CD4-positive, alpha-beta T cell treated with Interleukin-17A for 4 hours (primary cell): ENCODE measurements at places on chromosomes 11 and 22.
A peak's percentile ranks its signal among the peaks of the same experiment; 100 is the strongest.

DNA sequence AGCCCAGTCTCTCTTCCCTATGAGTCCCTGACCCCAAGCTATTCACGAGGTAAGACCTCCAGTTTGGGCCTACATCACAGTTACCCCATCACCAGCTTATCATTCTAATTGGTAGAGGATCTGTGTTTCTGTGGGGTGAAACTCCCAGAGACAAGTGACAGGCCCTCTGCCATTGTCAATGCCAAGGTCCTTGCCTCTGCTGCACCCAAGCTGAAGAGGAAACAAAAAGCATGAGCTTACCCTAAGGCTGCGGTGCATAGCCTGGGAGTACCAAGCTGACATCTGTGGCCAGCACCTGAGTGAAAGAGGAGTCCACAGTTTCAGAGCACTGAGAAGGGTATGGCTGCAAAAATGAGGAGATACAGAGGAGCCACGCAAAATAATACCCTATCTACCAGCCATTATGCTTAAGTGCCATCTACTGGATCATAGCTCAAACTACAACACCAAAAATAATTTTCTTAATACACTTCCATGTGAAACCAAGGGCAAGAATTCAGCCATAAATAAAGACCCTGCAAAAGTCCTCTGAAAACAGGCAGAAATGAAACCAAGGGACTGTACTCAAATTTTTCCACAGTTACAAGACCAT lies 62.3 kb upstream of the ANO5 start:
- no peak for DNase-seq

DNA sequence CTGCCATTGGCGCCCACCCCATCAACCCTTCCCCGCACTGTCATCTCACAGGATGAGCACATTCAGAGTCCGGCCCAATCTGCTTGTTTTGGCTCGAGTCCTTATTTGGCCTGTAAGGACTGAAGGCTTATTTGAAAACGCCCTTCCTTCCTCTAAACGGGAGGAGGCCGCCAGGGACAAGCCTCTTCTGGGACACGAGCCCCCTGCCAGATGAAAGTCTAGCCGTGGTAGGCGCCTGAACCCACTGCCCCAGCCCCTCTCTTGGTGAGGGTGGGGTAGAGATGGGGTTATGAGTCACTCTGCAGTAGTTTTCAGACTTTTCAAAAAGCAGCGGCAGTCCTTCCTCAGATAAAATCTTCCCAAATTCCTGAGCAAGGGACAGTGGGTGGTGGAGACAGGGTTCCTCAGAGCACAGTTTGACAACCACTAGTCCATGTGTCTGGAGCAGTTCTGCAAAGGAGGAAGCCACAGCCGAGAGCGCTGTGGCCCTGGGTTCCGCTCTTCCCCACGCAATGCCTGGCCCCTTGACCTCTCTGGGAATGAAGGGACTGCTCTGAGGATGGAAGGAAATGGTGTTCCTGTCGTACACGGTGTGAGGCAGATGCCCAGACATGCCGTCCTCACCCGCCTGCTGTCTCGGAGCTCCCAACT lies 57.0 kb downstream of the MYH9 start:
- DNase-seq, result peak; percentile 56

GRCh38 chr11:84292006-84292405 lies 1005.8 kb upstream of the CCDC90B start:
- DNase-seq, result no peak

GRCh38 chr11:15059132-15059915 lies 14.1 kb upstream of the CALCB start:
- no peak for DNase-seq

DNA sequence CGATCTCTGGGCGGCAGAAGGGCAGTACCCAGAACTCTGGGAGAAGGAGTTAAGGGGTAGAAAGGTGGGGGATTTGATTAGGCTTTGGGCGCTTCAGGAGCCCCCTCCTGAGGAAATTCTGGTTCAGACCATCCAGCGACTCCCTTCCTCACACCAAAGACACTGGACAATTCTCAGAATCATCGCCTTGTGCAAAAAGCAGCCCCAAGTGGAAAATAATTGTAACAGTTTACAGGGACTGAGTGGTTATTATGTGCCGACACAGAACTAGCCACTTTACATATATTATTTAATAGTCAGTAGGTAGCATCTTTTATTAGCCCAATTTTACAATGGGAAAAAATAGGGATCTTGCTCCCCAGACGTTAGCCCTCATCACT lies 662 bp upstream of the TRIM3 start:
- no peak for DNase-seq

- DNase-seq, result peak; percentile 49
Measured at GRCh38 chr22:49976439-49977175, 16.0 kb downstream of the PIM3 start.

- no peak for DNase-seq
Measured at GRCh38 chr11:66834539-66834845, 8.7 kb upstream of the RCE1 start.

- no peak for DNase-seq
Measured at GRCh38 chr11:67317888-67318555, 14.7 kb downstream of the SSH3 start.

DNA sequence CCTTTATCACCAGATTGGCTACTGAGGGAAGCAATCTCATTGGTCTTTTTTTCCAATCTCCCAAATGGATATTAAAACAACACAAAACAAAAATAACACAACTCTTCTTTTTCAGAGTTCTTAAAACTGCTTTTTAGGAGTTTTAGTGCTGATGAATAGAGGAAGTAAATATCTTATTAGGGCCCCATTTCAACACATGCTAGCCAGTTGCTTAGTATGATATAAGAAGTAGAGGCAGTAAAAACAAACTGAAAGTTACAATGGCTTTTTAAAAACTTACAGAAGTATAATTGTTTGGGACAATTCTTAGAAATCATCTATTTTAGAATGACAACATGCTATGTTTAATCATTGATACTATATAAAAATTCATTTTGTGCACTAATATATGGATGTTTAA lies 3.4 kb downstream of the C11orf71 start:
- no peak for DNase-seq

- peak; percentile 57 for DNase-seq
Measured at GRCh38 chr11:12893787-12894672, 115.1 kb upstream of the RASSF10 start.

GRCh38 chr11:78788533-78788932 lies 213.9 kb upstream of the NARS2 start:
- no peak for DNase-seq

DNA sequence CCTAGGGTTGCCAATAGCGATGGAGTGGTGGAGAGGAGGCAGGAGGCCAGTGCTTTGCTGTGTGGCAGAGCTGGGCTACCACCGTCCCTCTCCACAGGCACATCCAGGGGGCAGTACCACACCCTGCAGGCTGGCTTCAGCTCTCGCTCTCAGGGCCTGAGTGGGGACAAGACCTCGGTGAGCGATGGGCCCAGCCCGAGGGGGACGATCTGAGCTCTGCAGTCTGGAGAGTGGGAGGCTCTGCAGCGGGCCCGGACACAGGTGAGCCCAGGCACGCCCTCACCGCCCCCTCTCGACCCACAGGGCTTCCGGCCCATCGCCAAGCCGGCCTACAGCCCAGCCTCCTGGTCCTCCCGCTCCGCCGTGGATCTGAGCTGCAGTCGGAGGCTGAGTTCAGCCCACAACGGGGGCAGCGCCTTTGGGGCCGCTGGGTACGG lies 2.5 kb downstream of the PKP3 start:
- peak; percentile 38 for DNase-seq

DNA sequence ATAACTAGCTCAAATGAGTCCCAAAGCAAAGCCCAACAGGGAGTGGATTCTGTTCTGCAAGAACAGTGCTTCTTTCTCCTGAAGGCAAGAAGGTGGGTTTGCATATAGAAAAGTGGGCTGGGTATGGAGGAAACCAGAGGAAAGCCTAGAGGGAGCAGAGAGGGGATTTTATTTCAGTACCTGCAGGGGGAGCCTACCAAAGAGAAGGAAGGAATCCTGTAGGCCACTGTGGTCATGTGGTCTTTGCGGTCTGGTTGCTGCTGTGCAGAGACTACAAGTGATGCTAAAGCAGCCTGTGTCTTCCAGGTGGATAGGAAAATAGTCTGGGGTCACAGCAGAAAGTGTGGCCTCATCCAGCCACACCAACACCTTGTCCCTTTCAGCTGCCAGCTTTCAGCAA lies 33.2 kb upstream of the ZBTB16 start:
- peak; percentile 21 for DNase-seq

DNA sequence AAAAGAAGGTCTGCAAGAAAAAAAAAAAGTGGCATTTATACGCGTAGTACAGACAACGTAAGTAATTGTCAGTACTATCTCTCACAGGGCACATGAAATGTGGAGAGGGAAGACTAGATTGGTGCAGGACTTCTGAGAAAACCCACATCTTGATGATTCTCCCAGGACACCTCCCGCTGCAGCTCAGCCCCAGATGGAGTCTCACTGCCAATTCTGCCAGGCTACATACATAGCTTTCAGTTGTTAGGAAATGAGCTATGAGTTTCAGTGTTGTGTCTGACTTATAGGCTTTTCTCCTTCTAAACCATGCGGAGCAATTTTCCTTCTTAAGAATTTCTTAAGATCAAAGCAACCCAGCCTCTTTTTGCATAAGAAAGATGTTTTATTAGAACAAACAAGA lies 9.6 kb downstream of the OR5A2 start:
- DNase-seq, result no peak

DNA sequence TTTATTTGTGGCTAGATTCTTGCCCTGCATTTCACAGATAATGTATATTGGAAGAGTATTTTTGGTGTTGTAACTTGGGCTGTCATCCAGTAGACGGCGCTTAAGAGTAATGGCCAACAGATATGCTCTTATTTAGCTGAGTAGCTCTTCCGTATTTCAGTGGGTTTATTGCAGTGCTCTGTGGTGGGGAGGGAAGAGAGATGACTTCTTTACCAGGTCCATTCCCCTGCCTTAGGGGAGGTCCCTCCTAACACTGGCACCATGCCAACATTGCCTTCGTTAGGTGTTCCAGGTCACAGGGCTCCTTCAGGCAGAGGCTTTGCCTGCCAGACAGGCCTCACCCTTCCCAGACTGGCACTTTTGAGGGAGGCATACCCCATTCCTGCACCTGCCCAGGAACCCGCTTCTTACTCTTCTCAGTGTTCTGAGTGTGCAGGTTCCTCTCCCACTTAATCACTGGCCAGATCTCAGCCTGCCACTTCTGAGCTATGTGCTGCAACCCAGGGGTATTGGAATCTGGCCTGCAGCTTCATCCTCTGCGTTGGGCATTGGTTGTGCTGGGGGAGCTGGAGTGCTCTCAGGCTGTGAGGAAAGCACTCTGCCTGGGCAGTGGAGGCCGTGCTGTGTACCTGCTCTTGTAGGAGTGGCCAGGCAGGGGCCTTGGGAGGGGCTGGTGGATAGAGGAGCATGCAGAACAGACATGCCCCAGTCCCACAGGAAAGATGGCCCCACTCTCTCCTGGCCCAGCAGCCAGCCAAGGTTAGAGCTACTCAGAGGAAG lies 29.4 kb upstream of the SLN start:
- DNase-seq, result no peak

GRCh38 chr11:2797121-2797711 lies 88.4 kb downstream of the CDKN1C start:
- no peak for DNase-seq

DNA sequence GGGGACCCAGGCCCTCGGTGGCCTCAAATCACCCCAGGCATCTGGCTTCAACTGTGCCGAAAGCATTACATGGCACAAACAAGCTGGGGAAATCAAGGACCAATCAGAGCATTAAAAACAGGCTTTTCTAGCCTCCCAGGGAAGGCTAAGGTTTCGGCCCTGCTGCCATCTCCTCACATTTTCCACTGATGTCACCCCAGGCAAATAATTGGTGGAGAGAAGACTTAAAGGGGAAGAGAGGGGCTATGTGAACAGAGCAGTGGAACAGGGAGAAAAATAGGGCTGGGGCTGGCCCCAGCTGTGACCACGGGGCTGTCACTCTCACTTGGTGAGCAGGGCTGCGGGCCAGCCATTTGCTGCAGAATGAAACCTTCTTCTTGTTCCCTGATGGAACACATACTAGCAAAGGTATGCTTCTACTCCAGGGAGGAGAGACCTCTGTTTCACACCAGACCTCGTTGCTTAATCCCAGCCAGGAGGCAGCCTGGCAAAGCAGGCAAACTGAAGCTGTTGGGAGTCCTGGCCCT lies 581.3 kb downstream of the SOX6 start:
- no peak for DNase-seq

GRCh38 chr22:37547251-37547741 lies 13.0 kb upstream of the CDC42EP1 start:
- DNase-seq, result no peak

DNA sequence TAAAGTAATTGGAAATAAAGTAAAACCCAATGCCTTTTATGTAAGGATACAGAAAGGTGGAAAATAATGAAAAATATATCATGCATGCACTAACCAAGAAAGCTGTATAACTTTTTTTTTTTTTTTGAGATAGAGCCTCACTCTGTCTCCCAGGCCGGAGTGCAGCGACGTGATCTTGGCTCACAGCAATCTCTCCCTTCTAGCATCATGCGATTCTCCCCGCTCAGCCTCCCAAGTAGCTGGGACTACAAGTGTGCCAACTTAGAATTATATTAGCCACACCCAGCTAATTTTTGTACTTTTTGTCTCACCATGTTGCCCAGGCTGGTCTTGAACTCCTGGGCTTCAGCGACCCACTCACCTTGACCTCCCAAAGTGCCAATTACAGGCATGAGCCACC lies 4.5 kb downstream of the GGT5 start:
- DNase-seq, result no peak

- DNase-seq, result no peak
Measured at GRCh38 chr22:35131525-35132000, 65.6 kb downstream of the ISX start.

DNA sequence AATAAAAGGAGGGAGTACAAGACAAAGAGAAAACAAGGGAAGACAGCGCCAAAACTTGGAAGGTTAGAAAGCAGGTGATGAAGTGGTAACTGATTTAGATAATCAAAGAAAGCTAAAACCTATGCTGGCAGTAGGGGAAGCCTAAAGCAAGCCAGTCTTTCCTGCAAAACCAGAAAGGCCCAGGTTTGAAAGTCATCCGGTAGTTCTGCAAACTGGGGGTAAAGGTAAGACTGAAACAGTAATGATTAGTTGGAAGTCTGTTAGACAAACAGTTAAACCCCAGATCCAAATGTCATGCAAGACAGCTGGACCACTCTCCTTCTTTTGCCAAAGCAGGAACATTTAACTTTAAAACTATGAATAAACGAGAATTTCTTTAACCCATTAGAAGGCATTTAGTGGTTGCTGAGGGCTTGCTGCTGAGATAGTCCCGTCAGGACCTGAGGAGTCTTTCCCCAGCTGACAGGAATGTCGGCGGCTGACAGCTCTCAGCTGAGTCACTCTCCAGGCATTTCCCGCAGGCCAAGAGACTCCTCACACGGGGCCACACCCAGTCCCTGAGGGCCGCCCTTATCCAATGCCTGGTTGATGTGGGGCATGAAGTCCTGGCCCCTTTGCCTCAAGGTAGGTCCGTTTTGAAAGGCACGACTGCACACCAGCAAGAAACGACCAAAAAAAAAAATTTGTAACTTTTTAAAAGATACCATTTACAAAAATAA lies 36.3 kb upstream of the CFAP300 start:
- DNase-seq, result no peak
